ENCODE measurements at places on chromosomes 4 and X.
A peak's percentile ranks its signal among the peaks of the same experiment; 100 is the strongest.

DNA sequence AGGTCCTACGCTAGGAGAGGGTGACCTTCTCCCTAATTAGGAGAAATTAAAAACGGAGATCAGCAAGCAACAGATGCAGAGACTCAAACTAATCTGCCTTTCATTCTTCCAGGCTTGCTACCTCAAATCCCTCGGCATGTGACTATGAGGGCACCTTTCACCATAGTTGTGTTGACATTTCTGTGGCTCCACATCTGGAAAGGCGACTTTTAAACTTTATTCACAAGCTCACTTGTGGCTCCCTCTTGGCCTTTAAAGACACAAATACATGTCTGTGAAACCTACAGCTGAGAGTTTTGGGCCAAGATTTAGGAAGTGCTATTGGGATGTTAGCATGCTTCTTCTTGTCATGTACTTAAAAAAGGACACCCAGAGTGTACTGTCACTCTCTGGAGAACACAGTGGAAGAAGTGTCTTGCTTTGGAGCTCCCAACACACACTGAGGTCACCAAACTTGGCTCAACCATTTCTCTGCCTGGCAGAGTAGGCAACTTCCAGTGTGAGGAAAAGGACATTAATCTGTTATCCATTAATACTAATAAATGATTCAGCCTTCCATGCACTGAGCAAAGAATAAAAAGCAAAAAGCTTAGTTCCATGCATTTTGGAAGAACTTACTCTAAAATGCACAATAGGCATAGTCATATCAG is 60.1 kb downstream of the LDB2 start:
- DNase-seq = no peak

- no peak for DNase-seq
These were observed 177.7 kb upstream of the PPARGC1A start for GRCh38 chr4:24067367-24068193.

GRCh38 chr4:6894528-6895498 is 14.8 kb upstream of the TBC1D14 start:
- no peak for DNase-seq

GRCh38 chrX:54483946-54484345 is 12.1 kb downstream of the FGD1 start:
- DNase-seq = no peak

DNA sequence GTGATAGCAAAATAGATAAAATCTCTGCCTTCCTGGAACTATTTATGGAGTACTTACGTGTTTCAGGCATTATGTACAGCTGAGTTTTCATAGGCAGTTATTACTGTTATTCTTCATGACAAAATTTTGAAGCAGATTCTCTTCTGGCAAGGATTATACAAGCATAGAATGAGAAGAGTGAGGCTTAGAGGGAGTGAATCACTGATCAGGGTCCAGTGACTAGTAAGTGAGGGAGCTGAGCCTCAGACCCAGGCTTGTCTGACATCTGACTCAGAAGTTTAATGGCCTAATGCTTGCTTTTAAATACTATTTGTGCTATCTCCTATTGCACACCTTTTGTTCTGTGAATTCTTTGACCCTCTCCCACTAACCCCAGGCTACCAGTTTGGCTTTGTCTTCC is 110.6 kb downstream of the DTHD1 start:
- DNase-seq = no peak

DNA sequence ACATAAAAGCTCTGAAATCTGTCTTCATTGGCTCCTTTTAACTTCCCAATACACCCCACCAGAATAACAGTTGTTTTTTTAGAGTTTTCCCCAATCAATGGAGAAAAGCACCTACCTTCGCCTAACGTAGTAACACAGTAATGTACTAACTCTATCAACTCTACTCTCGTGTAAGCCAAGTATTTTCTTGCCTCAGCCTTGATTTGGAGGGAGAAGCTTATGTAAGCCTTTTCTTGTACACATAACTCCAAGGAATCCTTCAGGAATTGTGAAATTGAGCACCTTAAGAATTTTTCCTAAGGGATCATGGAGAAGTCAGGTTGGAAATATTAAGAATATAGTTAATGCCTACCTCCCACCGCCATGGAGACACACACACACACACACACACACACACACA is 181.2 kb downstream of the RAPGEF2 start:
- no peak for DNase-seq

DNA sequence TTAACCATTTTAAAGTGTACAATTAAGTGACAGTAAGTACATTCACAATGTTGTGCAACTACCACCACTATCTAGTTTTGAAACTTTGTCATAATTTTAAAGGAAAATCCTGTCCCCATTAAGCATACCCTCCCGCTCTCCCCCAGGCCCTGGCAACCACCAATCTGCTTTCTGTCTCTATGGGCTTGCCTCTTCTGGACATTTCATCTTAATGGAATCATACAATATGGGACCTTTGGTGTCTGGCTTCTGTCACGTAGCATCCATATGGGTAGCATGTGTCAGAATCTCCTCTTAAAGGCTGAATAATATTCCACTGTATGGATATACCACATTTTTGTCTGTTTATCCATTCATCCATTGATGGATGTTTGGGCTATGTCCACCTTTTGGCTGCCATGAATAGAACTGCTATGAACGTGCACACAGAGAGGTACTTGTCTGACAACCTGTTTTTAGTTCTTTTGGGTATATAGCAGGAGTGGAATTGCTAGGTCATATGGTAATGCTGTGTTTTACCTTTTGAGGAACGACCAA is 61.5 kb downstream of the ELF4 start:
- no peak for DNase-seq

DNA sequence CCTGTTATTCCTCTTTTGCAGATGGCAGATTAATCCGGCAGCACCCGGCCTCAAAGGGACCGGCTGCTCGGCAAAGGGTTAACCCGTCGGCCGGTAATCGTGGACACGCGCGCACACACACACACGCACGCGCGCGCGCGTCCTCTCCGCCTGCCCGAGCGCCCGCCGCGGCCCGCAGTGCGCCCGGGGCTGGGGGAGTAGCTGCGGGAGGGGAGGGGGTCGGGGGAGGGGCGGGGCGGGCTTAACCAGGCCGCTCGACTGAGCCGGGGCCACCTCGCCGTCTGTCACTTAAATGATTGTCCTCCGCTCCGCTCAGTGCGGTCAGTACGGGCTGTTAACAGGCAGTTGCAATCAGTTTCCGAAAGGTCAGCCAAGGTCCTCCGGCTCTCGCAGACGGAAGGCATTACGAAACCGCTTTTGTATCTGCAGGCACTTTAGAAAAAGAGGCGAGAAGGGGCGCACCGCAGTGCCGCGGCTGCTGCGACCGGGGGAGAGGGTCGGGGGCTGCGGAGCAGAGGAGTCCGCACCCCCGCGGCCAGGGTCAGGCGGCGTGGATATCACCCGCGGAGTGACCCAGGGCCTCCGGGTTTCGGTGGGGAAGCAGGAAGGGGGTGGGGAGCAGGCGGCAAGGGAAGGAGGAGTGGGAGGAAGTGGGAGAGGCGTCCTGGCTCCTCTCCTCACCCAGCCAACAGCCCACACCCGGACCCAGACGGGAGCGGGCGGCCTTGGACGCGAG is 57.3 kb upstream of the BCOR start:
- peak; percentile 62 for DNase-seq
